ENCODE measurements at places on chromosomes 3 and 15.

DNA sequence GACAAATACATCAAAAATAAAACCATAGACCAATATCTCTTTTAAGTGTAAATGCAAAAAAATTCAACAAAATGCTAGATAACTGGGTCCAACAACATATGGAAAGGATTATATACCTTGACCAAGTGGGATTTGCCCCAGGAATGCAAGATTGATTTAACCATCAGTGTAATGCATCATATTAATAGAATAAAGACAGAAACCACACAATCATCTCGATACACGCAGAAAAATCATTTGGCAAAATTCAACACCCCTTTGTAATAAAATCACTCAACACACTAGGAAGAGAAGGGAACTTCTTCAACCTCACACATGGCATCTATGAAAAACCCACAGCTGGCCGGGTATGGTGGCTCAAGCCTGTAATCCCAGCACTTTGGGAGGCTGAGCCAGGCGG, 19.5 kb downstream of the GREM1 start:
- DNase-seq, result no peak

- no peak for DNase-seq
Observed at GRCh38 chr3:8982509-8982908, 19.2 kb upstream of the RAD18 start.

DNA sequence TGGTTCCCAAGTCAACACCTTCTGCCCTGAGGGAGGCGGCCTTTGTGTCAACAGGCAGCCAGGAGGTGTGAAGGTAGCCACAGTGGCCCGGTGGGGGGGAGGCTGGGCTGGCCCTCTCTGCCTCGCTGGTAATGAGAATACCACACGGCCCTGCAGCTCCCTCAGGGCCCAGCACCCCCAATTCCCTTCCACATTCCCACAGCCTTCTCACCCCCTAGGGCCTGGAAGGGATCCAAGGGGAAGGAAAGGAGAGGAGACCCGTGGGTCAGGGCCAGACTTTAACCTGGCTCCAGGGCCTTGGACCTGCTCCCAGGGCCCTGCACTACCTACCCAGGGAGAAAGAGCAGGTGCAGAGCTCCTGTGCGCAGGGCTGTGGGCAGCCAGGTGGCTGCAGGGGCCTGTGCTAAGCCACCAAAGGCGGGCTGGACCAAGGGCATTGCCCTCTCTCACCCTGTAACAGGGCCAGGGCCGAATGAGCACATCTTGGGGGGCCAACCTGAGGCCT, 8.7 kb upstream of the MESP2 start:
- no peak for DNase-seq

GRCh38 chr3:56792193-56792592, 9.6 kb downstream of the ARHGEF3 start:
- DNase-seq, result no peak

GRCh38 chr3:177567833-177568232, 370.6 kb upstream of the TBL1XR1 start:
- DNase-seq, result peak; percentile 11

- no peak for DNase-seq
Observed at GRCh38 chr3:53242155-53242554, 13.7 kb downstream of the TKT start.

GRCh38 chr3:179882292-179882691, 154.4 kb downstream of the PEX5L start:
- no peak for DNase-seq

- DNase-seq, result peak; percentile 42
Observed at GRCh38 chr15:62109982-62110851, 43.4 kb downstream of the C2CD4A start.

GRCh38 chr15:100923902-100924301, 4.7 kb downstream of the LRRK1 start:
- DNase-seq, result no peak

All from ACHN (cell line).